ENCODE measurements at places on chromosomes 3 and 15. TPM values are rescaled to one million over a fixed set of nuclear protein-coding genes. Genes with fewer than 3 reads are reported as not detected.

SPG21 gene
- total RNA-seq = 103 TPM

EPHA6 gene
- 17.3 TPM for total RNA-seq

C2CD4A gene
- 0.17 TPM for total RNA-seq

DISP2 gene
- total RNA-seq = 1.0 TPM

ARGFX gene
- total RNA-seq = not detected

RASL12 gene
- total RNA-seq = 0.40 TPM

TMEM108 gene
- total RNA-seq = 6.7 TPM

MKRN3 gene
- total RNA-seq = 0.24 TPM

SCG3 gene
- total RNA-seq = 6.4 TPM

CAMKV gene
- 2.1 TPM for total RNA-seq

GOLGA6L22 gene
- not detected for total RNA-seq

ZPLD1 gene
- not detected for total RNA-seq

GRM2 gene
- total RNA-seq = 0.82 TPM

DNA sequence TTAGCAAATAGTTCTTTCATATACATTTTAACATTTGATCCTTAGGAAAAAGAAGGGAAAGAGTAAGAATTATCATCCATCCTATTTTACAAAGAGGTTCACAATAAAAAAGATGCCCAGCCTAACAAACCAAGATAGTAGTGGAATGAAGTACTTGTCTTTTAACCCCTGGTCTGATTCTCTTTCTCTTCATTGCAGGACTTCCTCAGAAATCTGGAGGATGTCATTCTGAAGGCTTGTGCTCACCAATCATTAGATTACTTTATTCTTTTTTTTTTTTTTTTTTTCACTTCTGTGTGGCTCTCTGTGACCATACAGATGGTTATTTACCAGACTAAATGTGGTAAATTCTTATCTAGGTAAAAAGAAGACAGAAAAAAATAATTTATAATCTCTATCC lies 7.0 kb downstream of the HDGFL3 start:
- DNase-seq = no peak

GRCh38 chr3:5663601-5664000 lies 476.1 kb downstream of the EDEM1 start:
- no peak for DNase-seq

GRCh38 chr3:141448606-141449220 lies 38.1 kb upstream of the RASA2 start:
- DNase-seq = no peak

DNA sequence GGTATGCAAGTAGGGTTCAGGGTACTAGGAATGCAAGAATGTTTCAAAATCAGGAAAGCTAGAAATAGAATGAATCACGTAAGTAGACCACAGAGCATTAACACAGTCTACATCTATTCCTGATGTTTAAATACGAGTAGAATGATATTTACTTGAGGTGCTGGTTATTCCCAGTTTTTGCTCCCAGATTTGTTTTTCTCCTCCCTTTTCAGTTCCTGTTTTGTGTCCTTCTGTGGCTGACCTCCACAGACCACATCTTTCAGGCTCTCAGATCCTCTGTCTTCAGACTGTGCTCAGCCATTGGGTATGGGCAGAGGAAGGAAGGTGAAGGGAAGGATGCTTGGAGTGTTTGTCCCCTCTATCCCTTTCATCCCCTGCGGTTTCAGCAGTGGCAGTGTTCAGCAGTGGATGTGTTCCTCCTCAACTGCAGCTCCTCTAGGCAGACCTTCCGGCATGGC lies 276.6 kb downstream of the ZNF621 start:
- DNase-seq = no peak

- DNase-seq = no peak
These were observed 21.1 kb upstream of the SLC41A3 start for GRCh38 chr3:126104742-126105605.

- no peak for DNase-seq
These were observed 12.1 kb downstream of the ZIC4 start for GRCh38 chr3:147393943-147394883.

- no peak for DNase-seq
These were observed 15.1 kb downstream of the XXYLT1 start for GRCh38 chr3:195255571-195256501.

DNA sequence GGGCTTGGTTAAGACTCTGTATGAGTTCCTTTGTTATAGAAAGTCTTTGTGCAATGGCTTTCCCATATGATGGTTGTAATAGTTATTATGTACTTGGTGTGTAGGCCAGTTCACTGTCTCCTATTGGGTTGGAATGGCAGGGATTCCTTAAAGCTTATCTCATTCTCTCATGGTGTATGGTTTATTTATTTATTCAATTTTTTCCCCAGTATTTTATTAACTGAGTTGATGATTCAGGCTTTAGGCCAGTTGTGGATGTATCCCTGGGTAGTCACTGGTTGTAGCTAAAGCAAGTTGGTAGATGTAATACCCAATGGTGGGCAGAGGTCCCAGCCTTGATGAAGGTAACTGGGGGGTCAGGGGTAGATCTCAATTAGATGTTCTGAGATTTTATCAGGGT lies 349.4 kb downstream of the DOCK3 start:
- no peak for DNase-seq

GRCh38 chr15:74394090-74394846 lies 26.8 kb upstream of the CYP11A1 start:
- no peak for DNase-seq

- no peak for DNase-seq
These were observed 141.0 kb downstream of the MYLK start for GRCh38 chr3:123743121-123743520.

- DNase-seq = no peak
These were observed 33.3 kb downstream of the ZNF609 start for GRCh38 chr15:64493641-64494040.

DNA sequence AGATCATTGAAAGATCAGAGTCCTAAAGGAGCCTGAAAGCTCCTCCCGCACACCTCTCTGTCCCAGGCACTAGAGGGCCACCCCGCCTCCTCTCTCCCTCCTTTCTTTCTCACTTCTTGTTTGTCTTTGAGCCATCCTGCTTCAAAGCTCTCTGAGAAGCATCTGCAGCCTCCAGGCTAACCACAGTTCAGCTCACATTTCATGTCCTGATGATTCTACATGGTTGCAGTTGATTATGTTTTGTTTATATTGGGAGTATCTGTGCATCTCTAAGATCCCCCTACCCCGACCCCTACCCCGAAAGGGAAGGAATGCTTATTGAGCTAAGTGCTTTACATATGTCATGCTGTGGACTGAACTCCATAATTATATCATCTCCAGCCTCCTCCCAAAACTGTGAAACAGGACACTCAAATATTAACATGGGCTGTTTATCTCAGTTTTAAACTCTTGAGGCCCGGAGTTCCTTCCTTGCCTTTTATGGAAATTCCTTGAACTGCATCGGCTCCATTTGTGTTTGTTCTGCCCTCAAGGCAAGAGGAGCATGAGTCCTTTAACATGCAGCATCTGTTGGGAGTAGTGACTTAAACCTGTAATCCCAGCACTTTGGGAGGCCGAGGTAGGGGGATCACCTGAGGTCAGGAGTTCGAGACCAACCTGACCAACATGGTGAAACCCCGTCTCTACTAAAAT lies 30.9 kb downstream of the MGLL start:
- no peak for DNase-seq

DNA sequence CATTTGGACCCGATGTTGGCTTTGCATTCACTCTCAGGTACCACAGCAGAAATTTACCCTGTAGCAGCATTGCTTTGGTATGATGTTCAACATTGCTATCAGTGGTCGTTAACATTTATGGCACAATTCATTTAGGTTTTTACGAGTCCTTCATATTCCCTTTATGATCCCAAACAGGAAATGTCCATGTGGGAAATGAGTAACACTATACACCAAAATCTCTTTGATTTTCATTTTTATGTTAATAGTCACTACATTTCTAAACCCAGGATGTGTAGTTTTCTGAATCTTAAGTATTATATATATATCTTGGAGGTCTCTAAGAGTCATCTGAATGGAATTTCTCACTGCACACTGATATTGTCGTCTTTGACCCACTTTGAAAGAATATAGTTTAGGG lies 78.5 kb upstream of the RBMS3 start:
- DNase-seq = no peak

- no peak for DNase-seq
These were observed 93.6 kb upstream of the ATP2B2 start for GRCh38 chr3:10599017-10599416.

GRCh38 chr3:65945480-65945879 lies 93.2 kb downstream of the MAGI1 start:
- DNase-seq = no peak

GRCh38 chr3:176513604-176514003 lies 683.7 kb downstream of the TBL1XR1 start:
- no peak for DNase-seq

- no peak for DNase-seq
These were observed 101.6 kb downstream of the CFAP44 start for GRCh38 chr3:113339616-113340244.

GRCh38 chr15:65042776-65043327 lies 2.3 kb upstream of the SLC51B start:
- DNase-seq = no peak

- no peak for DNase-seq
These were observed 2.9 kb downstream of the TNFSF10 start for GRCh38 chr3:172520301-172520831.

DNA sequence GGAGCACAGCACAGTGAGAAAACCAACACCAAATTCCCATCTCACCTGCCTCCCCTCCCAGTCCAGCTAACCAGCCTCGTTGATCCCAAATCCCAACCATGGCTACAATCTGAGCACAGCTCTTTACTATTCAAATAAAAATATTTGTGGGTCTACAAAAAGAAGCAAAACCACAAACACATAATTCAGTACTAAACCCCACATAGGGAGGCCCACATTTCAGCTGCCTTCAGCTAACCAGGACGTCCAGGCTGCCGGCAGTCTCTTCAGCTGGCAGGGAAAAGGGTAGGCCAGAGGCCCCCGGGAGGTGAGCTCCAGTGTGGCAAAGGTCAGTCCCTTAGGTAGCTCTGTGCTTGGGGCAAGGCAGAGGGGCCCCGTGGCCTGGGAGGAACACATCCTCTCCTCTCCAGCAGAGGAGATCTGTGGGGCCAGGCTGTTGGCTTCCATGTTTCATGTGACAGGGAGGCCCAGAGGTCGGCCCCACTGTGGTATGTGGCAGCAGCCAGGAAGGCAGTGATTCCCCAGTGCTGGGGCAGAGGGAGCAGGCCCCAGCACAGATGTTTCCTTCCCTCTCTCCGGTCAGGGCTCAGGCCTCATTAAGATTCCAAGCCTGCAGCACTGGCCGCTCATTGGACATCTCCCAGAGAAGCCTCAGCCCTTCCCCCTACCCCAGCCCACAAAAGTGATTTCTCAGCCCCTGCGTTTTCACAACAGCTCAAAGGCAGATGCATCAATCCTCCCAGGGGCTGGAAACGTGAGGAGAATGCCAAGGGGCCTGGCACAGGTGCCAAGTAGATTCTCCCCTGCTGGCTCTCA lies 381.4 kb downstream of the NTRK3 start:
- DNase-seq = no peak

DNA sequence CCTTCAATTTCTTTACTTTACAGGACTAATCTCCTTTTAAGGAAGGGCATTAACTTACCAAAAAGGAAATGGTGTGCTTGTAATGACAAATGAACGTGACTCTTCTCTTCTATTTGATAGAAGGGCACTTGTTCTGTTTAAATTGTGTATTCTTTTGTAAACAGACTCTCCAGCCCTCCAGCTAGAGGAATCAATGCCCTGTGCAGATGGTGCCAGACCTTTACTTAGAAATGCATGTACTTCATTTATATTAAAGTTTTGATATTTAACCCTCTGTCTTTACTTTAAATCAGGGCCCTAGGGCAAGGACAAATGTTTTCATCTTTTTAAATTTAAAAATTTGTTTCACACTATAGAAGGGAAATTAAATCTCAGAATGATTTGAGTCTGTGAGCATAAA lies 355.1 kb downstream of the GBE1 start:
- no peak for DNase-seq

- peak; percentile 25 for DNase-seq
These were observed 42.0 kb downstream of the PML start for GRCh38 chr15:74036271-74037170.

GRCh38 chr3:138381413-138381901 lies 33.1 kb downstream of the MRAS start:
- DNase-seq = no peak

- DNase-seq = no peak
These were observed 68.5 kb downstream of the TRANK1 start for GRCh38 chr3:36876181-36876936.

- DNase-seq = no peak
These were observed 31.9 kb upstream of the ARL8B start for GRCh38 chr3:5090197-5090596.

- no peak for DNase-seq
These were observed 8.4 kb downstream of the CSK start for GRCh38 chr15:74790080-74790916.

- DNase-seq = no peak
These were observed 63.0 kb downstream of the ST3GAL6 start for GRCh38 chr3:98826126-98826525.

DNA sequence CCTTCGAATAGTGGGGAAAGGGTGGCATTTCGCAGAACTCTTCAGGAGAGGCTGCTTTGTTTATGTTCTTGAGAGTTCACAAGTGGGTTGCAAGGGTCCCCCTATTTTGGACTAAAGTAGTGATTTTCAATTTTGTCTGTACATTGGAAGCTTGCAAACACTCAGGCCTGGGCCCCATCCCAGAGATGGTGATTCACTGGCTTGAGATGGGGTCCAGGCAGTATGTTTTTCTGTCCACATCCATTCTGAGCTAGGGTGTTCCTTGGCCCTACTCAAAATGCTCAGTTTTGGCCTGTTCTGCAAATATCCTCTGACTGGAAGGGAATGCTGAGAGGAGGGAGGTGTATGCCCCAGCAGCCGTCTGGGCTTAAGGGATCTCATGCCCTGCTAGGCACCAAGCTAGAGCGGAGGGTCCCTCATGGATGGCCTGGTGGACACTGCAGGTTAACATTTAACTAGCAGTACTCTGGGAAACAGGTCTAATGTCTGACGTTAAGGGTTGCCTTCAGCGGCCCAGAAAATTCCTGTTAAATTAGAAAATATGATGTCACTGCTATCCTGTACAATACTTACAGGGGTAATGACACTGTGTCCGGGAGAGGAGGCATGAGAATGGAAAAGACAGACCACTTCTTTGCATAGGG lies 181.4 kb downstream of the OPA1 start:
- DNase-seq = no peak

GRCh38 chr3:11238880-11239279 lies 33.3 kb upstream of the ATG7 start:
- no peak for DNase-seq

DNA sequence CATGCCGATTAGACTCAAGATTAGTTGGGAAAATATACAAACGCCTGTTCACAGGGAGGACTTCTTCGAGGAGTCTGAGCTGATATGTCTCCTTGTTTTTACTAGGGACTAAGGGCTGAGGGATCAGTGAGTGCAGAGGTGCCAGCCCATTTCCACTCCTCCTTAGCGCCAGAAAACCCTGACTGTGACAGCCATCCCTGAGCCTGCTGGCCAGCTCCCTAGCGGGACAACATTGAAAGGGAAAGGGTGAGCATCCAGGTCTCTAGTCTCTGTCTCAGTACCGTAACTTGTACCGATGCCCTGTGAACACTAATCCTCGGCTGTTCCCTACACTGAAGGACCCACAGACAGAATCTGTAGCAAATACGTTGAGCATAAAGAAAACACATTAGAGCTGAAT lies 243.4 kb downstream of the WNT5A start:
- no peak for DNase-seq
